NCI-H446 treated with DMSO at 0.1 percent for 48 hours (cell line): ENCODE measurements at places on chromosomes 4 and X.

GRCh38 chr4:83285055-83285407, 433 bp upstream of the COQ2 start:
- peak; percentile 3 for DNase-seq

DNA sequence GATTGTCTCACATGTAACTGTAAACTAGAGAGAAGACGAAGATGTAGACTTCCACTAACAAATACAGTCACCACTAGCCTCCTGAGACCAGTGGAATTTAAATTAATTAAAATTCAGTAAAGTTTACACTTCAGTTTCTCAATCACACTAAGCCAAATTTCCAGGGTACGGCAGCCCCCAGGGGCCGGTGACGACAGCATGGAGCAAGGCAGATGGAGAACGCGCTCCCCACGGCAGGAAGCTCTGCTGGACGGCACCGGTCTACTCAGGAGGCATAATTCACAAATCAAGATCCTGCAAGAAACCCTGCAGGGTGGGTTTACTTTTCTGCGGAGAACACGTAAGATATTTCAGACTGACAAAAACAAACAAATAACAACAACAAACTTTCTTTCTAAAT, 80.7 kb downstream of the FAT1 start:
- DNase-seq, result no peak

DNA sequence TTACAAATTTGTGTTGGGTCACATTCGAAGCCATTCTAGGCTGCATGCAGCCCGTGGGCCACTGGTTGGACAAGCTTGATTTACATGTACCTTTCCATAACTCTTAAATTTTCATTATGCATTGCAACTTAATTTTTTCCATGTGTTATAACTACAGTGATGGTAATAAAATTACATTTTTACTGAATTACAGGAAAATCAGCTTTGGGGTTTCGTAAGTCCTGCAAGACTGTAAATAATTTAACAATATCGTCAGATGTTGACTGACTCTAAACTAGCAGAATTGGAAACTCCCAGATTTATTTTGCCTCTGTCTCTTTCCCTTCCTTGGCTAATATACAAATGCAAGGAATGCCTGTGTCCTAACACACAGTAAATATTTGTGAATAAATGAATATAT, 88.0 kb upstream of the RAPGEF2 start:
- DNase-seq, result no peak

DNA sequence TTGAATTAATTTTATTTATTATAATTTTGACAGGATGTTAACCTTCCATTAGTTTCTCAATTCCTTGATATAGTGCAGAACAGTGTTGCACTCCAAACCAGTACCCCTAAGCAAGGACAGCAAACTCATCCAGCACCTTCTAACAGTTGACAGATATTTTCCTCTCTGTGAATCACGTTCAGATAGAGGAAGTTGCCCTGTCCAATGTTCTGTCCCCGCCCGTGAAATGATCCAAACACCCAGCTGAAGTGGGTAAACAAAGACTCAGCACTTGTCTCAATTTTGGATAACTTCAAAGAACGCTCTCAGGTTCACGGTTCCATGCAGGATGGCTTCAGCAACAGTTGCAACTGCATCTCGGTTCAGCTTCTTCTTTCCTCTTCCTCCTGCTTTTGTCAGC, 1240.0 kb upstream of the ADGRL3 start:
- no peak for DNase-seq

GRCh38 chr4:45910511-45910910, 213.3 kb downstream of the GABRG1 start:
- DNase-seq, result no peak

- DNase-seq, result no peak
These were observed 89.1 kb downstream of the TBC1D9 start for GRCh38 chr4:140666889-140667614.

DNA sequence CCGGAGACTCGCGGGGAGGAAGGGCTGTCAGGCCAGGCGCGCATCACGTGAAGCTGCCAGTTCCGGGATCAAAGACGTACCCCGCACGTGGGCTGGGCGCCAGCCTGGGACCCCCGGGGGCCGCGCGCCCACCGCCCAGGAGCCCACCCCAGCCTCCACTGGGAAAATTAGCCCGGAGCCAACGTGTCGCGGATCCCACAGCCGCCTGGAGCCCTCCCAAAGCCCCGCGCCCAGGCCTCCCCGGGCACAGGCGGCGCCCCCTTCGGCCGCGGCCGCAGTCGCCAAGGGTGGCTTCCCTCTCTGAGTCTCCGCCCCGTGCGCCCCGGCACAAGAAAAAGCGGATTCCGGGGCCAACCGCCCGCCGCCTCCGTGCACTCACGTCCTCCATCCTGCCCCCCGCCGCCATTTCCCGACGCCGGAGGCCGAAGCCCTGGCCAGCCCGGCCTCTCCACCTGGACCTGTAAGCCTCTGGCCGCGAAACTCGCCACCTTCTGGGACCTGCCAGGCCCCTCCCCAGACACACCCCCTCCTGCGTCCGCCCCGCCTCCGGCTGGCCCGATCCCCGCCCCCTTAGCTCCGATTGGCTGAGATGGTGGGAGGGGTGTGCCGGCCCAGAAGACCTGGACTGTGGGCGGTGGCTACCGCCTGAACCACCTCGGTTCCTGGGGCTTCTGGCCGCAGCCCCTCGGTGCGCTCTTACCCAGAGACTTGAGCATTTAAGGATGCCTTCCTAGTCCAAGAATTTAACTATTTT, at the start of gene TMEM192:
TMEM192 (minus strand) TSS at position 493 of the 754 bp plus-strand sequence; CDS start at position 406, 87 bp downstream.
- DNase-seq, result peak; percentile 87

DNA sequence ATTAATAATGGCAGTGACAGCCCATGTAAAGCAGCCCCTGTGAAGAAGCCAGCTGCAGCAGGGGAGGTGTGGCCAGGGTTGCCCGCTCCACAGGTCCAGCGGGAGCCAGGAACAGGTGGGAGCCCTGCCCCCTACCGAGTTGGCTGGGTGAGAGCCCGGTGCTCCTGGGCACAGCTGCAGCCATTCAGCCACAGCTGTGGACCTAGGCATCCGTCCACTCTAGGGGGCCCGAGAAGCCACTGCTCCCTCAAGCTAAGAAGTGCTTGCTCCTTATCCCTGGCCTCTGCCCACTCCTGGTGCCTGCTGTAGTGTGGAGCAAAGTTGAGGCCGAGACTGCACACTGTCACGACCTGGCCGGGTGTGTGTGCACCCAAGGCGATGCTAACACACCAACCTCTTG, 1469.0 kb downstream of the PCDH7 start:
- no peak for DNase-seq

- DNase-seq, result no peak
These were observed 7.7 kb downstream of the GPR173 start for GRCh38 chrX:53056292-53056691.

DNA sequence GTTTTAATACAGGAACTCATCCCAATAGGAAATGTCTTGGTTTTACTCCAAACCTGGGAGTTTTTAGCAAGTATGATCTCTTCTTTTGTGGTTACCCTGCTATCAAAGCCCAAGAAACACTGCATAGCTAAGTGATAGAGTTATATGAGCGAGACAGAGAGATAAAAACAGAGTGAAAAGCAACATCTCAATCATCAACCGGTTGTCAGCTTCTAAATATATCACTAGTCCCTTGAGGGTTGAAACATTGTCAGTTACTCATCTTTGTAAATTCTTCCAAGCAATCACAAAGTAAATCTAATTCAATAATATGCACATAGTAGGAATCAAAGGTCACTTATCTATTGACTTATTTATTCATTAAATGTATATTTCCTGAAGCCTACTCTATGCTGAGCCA, 483.9 kb downstream of the IDS start:
- DNase-seq, result no peak

DNA sequence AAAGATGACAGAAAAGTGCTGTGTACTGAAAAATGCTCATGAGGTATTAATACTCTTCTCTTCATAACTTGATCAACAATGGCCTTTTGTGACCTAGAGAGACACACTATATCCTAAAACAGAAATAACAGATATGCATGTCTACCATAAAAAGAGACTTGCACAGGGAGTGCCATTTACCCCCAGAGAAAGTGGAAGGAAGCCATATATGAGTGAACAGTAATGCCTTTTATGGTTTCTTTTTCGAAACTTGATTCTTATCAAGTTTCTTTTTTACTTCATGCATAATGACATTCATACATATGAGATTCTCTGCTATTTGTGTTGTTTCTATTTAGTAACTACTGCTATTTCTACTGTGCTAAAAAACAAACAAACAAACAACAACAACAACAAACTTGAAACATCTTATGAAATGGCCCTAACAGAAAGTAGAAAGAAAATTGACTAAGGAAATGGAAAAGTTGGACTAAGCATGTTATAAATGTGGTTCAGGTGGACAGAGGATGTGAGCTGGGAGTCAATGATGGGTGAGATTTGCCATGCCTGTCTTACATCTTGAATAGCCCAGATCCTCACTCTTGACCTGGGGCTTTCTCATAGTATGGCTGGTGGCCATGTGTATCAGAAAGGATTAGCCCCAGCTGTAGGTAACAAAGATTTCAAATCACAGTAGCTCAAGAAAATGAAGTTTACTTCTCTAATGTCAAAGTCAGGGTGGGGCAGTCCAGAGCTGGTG, 43.8 kb downstream of the GEMIN8 start:
- no peak for DNase-seq

- DNase-seq, result no peak
These were observed 584.2 kb upstream of the PCDH10 start for GRCh38 chr4:132564920-132565319.
